ENCODE measurements at places on chromosomes 2 and 18.

DNA sequence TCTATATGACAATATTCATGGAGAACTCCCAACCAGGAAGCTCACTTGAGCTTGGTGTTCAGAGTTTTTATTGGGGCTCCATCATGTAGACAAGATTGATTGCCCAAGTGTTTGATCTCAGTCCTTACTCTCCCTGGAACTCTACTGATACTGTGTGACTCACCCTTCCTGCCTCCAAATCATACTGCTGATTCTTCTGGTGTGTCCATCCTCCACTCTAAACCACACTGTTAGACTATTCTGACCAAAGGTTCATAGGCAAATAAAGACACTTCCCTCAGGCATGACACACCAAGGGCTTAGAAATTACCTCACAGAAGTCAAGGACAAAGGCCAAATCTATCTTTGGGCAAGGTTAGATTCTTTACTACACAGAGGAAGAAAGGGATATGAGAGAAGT lies 107.9 kb upstream of the CDH20 start:
- no peak for DNase-seq

DNA sequence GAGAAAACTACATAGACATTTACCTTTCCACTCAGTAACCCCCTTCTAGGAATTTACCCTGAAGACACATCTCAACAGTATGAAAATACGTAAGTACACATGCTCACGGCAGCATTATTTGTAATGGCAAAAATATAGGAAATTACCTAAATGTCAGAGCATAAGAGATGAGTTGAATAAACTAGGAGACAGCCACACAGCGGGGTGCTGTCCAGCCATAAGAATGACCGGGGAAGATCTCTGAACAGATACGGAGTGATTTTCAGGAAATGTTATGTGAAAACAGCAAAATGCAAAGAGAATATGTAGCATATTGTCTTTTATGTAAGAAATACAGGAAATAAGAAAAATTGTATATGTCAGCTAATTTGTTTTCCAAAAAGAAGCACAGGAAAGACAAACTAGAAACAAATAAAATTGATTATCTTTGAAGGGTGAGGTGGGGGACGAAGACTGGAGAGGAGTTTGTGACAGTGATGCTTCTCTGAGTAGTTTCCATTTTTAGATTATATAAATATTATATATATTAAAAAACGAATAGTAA lies 195.4 kb downstream of the HAUS1 start:
- DNase-seq = no peak

GRCh38 chr2:213411582-213412289 lies 127.5 kb downstream of the SPAG16 start:
- DNase-seq = no peak

GRCh38 chr18:55284614-55285013 lies 303.4 kb downstream of the TCF4 start:
- DNase-seq = peak; percentile 16

All from AG20443 (cell line).